Caki2 (cell line): ENCODE measurements at places on chromosomes 5 and 9.
A peak's percentile ranks its signal among the peaks of the same experiment; 100 is the strongest.

DNA sequence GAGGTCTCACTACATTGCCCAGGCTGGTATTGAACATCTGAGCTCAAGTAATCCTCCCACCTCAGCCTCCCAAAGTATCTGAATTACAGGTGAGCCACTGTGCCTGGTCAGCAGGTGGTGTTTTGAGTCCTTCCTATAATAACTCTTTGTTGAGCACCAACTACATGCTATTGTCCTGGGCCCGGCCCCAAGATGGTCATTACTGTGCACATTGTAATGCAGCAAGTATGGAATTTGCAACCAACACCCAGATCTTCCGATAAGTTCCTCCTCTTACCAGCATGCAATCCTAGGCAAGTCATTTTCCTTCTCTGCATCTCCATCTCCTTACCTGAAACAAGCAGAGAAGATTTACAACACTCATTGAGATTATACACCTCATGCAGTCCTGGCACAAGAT is 510.3 kb upstream of the KLF4 start:
- DNase-seq, result no peak

- no peak for DNase-seq
These were observed 178.0 kb downstream of the TLR4 start for GRCh38 chr9:117882171-117882570.

DNA sequence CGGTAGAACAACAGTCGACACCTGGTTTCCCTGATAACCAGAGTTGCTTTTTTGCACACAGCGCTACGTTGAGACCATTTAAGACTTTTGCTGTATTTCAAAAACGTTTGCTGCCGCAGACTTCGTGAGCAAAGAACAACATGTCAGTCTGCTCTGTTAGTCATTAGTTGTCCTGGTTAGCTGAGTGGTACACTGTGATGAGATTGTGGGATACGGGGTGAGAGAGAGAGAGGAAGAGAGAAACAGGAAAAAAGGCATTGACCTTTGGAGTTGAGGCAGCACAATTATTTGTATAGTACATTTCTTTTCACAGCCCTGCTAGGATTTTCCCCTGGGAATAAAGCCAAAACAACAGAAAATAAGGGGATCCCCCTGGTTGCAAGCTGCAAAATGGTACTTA is 306.1 kb upstream of the WWC1 start:
- no peak for DNase-seq

GRCh38 chr5:42875785-42876374 is 64.2 kb upstream of the SELENOP start:
- no peak for DNase-seq

DNA sequence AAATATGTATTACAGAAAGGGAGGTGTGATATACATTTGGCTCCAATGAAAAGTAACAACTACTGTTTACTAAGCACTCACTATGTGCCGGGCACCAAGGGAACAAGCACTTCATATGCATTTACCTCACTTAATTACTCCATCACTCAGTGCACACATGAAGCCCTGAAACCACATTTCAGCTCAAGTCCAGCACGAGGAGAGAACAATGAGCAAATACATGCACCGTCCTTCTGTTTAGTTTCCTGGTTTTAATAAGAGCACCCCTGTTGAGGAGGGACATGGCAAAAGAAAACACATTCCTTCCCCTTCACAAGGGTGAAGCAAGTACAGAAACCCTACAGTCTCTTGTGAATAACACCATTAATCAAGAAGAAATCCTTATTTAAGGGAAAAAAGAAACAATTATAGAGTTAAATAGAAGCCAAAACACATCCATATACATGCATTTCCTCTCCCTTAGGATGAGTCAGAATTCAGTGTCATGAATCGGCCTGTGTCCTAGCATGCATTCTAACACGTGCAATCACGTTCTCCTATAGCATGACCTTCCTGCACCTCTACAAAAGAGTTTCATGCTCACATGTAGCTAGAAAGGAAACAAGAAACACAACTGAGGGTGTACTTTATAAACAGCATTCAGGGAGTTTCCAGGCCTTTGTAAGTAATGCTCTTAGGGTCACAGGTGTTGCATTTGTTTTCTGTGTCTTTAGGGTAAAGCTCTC is 411.6 kb downstream of the BNC2 start:
- DNase-seq, result no peak

DNA sequence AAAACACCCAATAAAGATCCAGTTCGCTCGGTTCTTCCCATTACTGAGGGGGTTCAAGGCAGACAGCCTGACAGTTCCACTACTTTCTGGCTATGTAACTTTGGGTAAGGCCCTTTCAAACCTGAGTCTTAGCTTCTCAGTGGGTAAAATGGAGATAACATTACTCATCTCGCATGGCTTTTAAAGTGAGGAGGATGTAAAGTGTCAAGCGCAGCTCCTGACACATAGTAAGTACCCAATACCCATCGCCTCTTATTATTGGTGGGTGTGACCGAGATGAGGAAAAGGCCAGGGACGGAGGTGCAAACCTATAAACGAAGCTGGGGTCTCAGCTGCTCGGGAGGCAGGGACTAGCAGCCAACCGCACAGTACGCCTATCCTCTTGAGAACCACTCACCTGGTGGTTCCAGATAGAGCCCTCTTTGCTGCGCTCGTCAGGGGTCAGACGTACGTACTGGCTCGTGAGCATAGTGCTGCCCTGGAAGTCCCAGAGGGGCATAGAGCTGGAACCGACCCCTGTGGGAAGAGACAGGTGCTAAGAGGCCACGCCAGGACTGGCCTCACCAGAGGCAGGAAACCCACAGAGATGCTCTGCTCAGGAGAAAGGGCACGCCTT is 584 bp downstream of the LMAN2 start:
- no peak for DNase-seq

DNA sequence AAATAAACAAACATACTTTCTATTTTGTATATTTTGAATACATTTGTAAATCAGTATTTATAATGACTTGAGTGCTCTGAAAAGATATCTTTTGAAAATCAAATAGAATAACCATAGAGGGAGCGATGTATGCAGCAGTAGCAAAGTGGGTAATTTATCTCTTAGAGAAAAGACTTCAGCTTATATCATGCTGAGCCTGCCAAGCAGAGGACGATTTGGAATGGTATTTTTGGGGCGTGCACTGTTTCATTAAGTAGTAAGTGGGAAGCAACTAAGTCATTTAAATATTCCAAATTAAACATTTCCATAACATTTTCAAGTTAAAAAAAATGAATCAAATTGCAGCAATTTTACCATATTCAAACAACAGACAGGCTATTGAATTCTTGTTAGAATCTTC is 147.6 kb downstream of the CDH10 start:
- DNase-seq, result no peak

GRCh38 chr5:122699201-122699600 is 75.7 kb upstream of the SNX2 start:
- DNase-seq, result no peak

DNA sequence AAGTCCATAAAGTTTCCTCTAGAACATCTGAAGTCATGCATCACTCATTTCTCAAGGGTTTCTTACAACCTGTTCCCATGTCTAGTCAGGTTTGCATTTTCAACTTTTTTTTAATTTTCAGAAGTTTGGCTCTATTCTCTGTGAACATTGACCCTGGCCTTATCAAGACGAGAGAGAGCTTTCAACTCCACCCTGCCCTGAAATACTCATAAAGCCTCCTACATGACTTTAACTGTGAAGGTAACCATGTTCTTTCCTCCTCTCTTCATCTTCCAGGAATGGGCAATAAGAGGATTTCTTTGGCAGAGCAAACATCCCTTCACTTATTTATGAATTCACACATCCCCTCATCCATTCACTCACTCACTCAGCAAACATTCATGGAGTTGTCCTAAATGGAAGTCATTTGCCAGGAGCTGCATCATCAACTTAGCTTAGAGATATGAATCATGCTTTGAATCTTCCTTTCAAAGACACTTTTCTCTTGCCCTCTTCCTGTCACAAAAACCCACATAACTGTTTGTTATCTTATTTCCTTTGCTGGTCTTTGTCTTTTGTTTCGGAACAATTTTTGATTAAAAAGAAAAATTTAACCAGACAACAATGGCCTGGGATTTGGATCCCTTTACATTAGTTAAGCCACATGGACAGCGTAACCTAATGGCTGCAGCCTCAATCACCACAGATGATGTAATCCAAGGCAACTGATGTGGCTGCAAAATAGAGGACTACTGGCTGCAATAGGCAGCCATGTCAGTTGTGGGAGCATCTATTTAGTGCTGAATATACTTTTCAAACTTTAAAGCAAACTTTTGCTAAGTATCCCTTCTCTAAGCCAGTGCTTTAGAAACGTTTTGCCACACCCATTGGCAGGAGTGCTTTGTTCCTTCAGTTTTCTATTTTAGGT is 43.0 kb upstream of the GNAQ start:
- no peak for DNase-seq

GRCh38 chr9:133558191-133559126 is 24.0 kb downstream of the ADAMTSL2 start:
- peak; percentile 18 for DNase-seq

- no peak for DNase-seq
These were observed 44.9 kb upstream of the GNPDA1 start for GRCh38 chr5:142057697-142058056.

GRCh38 chr5:5348135-5348534 is 74.3 kb upstream of the ICE1 start:
- DNase-seq, result no peak

DNA sequence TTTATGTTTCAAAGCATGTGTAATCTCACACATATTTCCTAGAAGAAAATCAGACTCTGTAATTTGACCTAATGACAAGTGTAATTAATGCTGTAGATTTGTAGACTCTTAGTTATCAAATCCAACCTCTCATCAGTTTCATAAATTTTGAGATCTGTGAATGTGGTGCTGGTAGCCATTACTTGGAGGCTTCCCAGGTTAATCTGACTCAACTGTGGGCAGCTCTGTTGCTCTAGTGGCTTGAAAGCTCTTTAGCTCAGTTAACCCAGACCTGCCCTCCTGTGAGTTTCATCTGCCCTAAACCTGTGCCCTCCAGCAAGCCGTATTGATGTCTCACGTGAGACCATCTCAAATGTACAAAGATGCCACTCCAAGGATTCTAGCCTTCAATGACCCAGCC is 323.4 kb downstream of the FBXL7 start:
- DNase-seq, result no peak

- DNase-seq, result peak; percentile 73
These were observed 87.2 kb downstream of the PTTG1 start for GRCh38 chr5:160508780-160509361.

DNA sequence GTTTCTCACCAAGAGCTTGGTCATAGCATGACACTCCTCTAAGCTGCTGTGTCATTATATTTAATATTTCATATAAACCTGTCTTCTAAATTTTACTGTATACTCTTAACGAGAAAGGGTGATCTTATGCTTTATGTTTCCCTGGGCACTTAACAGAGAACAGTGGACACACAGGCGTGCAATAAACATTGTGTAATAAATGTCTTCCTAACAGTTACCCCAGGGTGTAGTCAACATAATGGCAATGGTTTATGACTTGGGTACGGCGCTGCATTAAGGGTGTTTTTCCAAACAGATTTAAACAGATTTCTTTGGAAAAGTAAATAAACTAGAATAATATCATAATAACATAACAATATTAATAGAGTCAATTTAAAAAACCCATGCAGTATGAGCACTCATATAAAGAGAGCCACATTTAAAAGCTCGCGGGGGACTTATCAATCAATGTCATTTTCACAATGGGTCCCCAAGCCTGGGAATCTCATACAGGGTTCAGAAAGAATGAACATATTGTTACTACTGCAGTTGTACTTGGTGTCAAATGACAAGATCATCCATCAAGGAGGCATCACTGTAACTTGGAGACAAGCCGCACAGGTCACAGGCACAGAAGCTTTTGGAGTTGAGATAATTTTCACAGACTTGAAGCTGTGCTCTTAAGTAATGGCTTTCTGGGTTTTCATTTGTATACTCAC is 376.4 kb downstream of the CTNND2 start:
- DNase-seq, result no peak

GRCh38 chr5:151171529-151171928 is 13.9 kb upstream of the ANXA6 start:
- DNase-seq, result no peak

DNA sequence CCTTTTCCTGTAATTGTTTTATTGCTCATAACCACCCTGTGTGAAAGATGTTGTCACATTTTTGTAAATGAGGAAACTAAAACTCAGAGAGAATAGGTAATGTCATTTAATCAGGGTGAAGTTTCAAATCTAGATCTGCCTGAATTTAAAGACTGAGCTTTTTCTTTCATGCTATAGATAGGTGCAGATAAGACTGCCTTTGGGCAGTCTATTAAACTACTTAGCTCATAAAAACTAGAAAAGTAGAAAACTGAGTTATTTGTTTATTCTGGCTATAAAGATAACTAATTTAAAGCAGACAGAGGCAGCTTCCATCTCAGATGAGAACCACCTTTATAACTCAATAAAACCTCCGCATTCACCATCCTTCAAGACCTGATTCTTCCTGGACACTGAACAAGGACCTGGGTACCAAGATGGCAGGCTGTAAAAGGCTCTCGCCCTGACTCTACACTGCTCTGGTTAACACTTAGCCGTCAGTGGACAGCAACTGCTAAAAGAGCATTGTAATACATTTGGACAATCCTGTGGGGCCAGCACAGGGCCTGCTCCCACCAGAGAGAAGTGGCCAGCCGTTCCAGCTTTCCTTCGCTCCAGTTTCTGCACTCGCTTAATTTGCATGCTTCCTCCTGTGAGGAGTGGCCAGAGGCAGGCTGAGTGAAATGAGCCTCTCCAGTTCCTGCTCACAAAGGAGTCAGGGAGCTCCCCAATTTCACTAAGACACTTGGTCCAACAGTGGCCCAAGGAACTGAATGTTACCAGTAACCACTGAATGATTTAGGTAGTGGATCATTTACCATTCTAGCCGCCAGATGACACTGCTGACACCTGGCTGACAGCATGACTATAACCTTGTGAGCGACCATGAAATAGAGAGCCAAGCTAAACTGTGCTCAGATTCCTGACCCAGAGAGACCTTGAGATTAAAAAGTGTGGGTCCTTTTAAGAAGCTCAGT is 566.4 kb downstream of the EFNA5 start:
- peak; percentile 70 for DNase-seq

DNA sequence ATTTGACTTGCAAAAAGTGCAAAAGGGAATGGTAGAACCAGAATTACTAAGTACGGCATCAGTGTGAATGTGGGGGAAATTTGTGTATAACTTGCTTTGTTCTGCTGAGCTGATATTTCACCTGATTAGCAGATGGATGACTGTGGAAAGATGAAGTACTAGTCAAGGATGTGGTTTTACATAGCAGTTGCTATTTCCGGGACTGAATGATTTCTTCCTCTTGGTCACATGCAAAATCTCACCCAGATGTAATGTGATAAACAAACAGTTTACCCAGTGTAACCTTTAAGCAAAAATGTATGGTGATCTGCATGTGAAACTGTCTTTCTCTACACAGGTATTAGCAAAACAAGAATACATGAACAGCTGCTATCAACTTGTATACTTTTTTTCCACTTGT is 46.1 kb downstream of the DCP2 start:
- DNase-seq, result no peak
